ENCODE measurements at places on chromosomes 2 and 18. TPM values are rescaled to one million over a fixed set of nuclear protein-coding genes. Genes with fewer than 3 reads are reported as not detected.

The FHOD3 gene
- not detected for polyA plus RNA-seq

The AQP12B gene
- polyA plus RNA-seq, result not detected

The DSC2 gene
- polyA plus RNA-seq, result 3.9 TPM

The GMCL1 gene
- polyA plus RNA-seq, result 6.3 TPM

The ADGRF3 gene
- 0.07 TPM for polyA plus RNA-seq

The CHRND gene
- polyA plus RNA-seq, result not detected

The SNTG2 gene
- not detected for polyA plus RNA-seq

The C2orf80 gene
- not detected for polyA plus RNA-seq
